Globus pallidus (tissue), 1 donor: ENCODE measurements at places on chromosomes 3 and 15.

- DNase-seq = no peak
These were observed 83.1 kb downstream of the DNAJB8 start for GRCh38 chr3:128383316-128384235.

DNA sequence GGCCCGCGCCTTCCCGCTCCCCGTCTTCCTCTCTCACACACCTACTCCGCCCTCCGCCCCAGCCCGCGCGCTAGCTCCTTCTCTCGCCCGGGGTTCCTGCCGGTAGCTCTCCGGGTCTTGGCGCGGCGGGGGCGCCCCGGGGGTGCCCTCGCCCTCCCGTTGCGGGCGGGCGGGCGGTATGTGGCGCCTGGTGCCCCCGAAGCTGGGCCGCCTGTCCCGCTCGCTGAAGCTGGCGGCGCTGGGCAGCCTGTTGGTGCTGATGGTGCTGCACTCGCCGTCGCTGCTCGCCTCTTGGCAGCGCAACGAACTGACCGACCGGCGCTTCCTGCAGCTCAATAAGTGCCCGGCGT, 507 bp downstream of the DIPK2A start:
- no peak for DNase-seq

DNA sequence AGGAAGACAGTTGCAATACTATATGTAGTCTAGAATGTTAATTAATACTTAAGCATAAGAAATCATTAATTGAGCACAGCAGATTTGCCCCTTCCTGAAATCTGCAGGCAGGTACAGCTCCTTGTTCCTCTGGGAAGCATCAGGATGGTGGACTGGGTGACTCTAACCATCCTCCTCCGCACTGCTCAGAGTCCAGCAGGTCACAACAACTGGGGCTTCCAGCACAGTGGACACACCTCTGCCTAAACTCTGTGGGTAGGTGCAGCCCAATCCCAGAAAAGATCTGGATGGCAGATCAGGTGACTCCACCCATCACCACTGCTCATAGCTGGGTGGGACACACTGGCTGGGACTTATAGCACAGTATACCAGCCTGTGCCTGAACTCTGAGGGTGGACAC, 189.9 kb upstream of the TMCO5A start:
- DNase-seq = no peak

GRCh38 chr3:50365080-50365841, 5.9 kb upstream of the TMEM115 start:
- peak; percentile 53 for DNase-seq

- no peak for DNase-seq
These were observed 92.2 kb downstream of the KLHL25 start for GRCh38 chr15:85702321-85703101.

- DNase-seq = no peak
These were observed 217.9 kb upstream of the MME start for GRCh38 chr3:154862265-154862664.

- DNase-seq = no peak
These were observed 57.4 kb downstream of the ETFA start for GRCh38 chr15:76253691-76254473.

DNA sequence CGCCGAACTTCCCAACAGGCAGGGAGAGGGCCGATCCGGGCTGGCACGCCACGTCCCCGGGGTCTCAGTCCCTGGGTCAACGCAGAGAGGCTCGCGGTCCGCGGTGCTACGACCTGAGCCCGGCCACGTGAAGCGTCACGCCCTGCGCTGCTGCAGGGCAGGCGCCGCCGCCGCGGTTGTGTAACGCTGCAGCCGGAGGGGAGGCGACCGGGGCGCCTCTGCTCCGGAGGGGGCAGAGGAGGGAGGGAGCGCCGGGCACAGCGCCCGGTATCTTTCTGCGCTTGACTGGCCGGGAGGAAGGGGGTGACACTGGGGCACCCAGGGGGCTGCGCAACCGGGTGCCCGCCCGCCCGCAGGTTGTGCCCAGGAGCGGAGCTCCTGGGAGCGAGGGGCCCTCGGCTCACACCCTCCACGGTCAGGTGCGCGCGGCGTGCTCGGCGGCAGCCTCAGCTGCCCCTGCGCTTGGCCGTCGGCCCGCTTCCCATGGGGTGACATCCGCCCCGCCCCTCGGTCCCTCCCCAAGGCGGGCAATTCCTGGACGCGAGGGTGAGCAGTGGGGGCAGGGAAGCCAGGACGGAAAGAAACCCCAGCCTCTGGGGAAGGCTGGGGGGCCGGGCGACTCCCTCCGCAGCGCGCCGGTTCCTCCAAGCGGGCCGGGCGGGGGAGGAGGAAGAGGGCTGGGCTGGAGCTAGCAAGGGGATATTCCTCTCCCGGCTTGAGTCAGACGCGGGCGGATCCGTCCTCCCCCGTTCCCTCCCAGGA, 852 bp upstream of the BHLHE40 start:
- DNase-seq = peak; percentile 89

DNA sequence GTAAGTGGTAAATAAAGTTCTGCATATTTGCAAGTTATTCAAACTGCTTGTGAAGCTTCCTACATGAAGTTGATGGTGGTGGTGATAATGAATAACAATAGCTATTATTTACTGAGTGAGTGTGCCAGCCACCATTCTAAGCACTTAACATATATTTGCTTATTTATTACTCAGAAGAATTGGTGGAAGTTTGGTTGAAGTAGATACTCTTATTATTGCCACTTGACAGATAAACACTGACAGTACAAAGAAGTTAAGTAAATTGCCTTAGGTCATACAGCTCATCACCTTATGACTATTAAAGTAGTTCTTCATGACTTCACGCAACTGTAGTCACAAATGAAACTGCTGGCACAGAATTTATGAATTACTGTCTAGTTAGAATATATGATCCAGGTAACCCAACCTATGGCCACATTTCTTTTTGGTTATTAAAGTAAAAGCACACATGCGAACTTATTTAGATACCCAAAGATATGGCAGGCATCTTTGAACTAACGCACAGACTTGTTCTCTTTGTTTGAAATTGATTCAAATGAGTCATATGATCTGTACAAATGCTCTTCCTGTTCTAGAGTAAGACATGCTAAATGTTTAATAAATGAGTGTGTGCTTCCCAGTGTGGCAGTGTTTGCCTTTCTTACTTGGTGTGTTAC, 99.8 kb upstream of the NR2F2 start:
- no peak for DNase-seq

- no peak for DNase-seq
These were observed 70.7 kb downstream of the XXYLT1 start for GRCh38 chr3:195200010-195200822.

DNA sequence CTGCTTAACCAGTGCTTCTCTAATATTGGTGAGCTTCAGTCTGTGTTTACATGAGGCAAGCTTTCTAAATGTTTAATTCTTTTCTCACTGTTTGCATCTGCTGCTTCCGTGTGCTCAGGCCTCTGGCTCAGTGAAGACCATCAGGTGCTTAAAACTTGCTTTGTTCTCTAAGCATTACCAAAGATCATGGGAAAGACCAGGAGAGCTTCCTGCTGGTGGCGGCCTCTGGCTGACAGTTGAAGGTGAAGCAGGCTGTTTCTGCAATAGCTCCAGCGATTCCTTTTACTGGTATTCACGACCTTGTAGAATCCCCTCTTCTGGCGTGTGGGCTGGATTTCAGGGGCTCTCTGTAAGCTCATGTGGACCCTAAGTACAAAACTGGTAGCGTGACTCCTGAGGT, 45.1 kb downstream of the EDEM1 start:
- no peak for DNase-seq

DNA sequence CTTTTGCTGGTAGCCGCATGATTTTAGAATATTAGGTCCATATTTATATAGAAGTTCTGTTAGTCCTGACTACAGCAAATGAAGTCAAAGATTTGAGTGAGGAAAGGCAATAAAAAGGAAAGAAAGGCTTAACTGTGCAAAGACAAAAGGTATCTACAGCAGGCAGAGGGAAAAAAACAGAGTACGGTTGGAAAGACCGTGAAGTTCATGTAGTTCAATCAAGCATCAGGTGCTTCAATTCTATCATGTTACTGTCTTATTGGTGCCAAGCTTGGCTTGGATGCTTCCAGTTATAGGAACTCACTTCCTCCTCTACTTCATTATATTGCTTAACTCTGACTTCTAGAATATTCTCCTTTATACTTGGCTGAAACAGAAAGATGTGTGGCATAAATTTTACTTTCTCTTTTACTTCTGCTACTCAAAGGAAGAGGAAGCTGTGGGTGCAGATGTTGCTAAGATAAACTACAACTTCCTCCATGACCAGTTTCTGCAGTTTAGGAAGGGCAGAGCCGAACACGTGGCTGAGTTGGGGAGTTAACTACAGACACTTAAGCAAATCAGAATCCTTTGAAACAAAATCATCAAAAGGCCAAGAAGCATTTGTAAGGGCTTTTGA, 72.6 kb upstream of the ZBED2 start:
- DNase-seq = peak; percentile 67

DNA sequence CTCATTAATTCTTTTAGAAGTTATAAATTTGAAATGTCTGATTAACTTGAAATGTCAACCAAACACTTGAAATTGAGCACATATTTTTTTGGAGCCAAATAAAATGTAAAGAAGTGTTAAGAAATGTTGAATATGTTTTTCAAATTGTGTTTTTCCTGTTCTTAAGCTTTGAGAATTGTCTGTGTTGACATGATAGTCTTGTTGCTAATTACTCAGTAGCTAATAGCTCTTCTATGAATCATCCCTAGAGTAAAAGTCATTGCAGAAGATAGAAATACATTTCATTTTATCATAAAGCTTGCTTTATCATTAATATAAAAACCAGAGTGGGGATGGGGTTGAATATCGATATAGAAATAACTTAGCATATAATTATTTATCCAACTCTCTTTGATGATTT, 41.9 kb upstream of the ABHD10 start:
- no peak for DNase-seq

- no peak for DNase-seq
These were observed 31.6 kb upstream of the ZNF770 start for GRCh38 chr15:35019404-35020327.

- DNase-seq = peak; percentile 37
These were observed 29.0 kb upstream of the FURIN start for GRCh38 chr15:90839187-90840071.
